ENCODE measurements at places on chromosomes 1 and 21. TPM values are rescaled to one million over a fixed set of nuclear protein-coding genes. Genes with fewer than 3 reads are reported as not detected.

GRCh38 chr1:194280463-194280862 lies 1094.0 kb upstream of the B3GALT2 start:
- DNase-seq = no peak

PODN gene
- 12.1 TPM for polyA plus RNA-seq

PADI4 gene
- polyA plus RNA-seq = 1.1 TPM

SLC41A1 gene
- polyA plus RNA-seq = 36.4 TPM

DNA sequence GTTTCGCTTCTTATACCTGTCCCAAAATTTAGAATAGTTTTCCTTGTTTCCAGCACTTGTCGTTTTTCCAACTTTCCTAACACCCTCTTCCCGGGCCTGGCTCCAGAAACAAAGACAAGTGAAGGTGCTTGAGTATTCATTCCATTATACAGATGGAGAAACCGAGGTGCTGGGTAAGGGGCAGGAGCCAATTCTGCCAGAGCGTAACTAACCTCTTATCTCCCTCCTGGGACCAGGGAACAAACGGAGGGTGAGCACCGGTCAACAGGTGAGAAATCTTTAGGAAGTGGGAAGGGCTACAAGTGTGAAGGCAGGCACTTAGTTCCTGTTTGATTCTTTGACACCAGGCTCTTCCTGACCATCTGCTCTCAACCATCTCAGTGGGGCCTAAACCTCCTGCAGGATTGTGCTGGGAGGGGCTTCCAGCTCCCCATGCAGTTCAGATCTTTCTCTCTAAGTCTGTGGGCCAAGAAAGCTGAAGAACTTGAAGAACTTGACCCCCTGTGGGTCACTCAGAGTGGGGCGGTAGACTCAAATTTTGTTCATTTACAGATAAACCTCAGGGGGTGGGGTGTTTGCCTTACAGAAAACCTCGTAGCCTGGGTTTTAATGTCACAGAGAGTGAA lies 8.7 kb downstream of the PLXNA2 start:
- DNase-seq = no peak

DNA sequence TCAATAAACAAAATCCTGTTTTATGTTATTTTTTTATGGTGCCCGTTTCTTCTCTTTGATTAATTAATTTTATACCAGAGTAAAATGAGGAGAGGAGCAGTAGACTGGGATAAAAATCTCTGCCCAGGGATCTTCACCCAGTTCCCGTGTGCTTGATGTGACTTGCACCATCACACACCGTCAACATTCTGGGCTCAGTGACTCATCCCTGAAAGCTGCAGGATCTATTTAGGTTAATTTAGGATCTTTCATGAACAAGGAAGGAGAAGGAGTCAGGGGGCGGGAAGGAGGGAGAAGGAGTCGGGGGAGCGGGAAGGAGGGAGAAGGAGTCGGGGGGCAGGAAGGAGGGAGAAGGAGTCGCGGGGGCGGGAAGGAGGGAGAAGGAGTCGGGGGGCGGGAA lies 182.4 kb downstream of the SMYD3 start:
- DNase-seq = no peak

- no peak for DNase-seq
Observed at GRCh38 chr1:184635980-184636431, 118.7 kb downstream of the EDEM3 start.

DNA sequence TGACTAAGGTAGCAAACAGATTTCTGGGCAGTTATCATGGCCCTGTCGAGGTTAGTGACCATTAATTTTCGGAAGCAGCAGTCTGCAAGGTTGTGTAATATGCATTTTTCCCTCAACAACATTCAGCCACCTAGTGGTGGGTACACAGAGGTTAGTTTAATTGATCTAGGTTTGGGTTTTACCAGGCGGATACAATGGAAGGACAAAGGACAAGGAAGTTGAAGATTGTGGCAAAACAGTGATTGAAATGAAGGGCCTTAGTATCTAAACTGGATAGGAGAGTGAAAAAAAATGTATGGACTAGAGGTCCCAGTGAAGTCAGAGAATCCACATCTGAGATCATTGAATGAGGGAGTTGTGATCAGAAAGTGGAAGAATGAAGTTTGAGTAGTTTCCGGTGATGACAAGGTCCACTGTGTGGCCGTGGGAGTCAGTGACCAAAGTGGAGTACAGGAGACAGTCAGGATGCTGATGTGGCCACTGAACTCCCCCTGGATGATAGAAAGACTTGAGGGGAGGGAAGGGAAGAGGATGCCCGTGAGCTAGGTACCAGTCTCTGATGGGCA lies 2.8 kb downstream of the ARMH1 start:
- DNase-seq = no peak

DNA sequence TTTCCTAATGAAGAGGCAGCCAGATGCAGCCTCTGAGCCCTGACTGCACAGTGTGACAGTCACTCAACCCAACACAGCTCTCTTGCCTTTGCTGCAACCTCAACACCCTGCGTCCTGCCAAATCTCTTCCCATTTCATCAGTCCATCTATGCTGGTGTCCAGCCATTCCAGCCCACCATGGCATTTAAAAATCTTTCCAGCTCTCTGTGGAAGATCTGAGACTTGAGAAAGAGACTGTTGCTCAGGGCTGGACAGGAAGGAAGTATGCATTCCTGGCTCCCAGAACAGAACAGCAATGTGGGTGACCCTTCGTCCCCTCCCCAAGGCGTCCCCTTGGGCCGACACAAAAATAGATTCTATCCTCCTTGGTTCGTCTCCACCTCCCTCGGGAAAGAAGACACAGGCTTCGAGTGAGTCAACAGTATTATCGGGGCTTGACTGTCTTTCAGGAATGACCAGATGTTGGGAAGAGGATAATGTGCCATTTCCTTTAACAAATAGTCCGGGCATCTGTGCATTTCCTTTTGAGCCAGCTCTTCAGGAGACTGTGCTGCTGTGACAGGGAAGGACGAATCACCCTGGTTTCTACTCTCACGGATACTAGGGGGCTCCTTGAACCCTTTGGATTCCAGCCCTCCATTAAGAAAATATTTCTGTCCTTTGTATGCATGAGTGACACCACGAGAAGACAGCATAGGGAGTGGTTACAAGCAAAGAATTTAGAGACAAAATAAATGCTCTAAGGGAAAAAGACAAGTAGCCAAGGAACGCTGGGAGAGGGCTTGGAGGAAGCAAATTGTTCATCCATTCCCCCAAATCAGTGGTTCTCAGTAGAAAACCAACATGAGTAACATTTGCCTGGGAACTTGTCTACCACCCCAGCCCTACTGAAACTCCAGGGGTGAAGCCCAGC lies 111.4 kb upstream of the CDC42BPA start:
- no peak for DNase-seq

GRCh38 chr1:38784452-38785284 lies 74.9 kb downstream of the RRAGC start:
- no peak for DNase-seq

GRCh38 chr1:156295391-156295947 lies at the start of gene GLMP:
Gene GLMP, minus strand, starts transcription at chr1:156295679. Its CDS starts 34 bp downstream, at chr1:156295645.
- peak; percentile 74 for DNase-seq

DNA sequence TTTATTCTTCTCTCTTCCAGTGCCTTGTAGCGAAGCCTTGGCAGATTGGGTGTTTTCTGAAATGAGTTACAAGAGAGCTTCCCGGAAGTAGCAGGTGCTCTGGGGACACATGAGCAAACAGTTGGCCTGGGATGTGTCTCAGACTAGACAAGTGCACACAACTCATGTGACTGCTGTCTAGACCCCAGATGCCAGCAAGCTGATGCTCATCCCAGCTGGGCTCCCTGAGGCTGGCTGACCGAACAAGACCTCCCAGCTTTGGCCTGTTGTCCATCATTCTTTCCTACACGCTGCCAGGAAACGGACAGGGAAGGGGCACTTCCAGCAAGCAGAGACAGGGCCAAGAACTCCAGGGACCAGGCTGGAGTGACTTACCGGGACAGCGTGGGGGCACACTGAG lies 18.7 kb upstream of the CSF1 start:
- no peak for DNase-seq

PCSK9 gene
- 0.66 TPM for polyA plus RNA-seq

RGS16 gene
- polyA plus RNA-seq = 6.1 TPM

ILDR2 gene
- 0.48 TPM for polyA plus RNA-seq

DNA sequence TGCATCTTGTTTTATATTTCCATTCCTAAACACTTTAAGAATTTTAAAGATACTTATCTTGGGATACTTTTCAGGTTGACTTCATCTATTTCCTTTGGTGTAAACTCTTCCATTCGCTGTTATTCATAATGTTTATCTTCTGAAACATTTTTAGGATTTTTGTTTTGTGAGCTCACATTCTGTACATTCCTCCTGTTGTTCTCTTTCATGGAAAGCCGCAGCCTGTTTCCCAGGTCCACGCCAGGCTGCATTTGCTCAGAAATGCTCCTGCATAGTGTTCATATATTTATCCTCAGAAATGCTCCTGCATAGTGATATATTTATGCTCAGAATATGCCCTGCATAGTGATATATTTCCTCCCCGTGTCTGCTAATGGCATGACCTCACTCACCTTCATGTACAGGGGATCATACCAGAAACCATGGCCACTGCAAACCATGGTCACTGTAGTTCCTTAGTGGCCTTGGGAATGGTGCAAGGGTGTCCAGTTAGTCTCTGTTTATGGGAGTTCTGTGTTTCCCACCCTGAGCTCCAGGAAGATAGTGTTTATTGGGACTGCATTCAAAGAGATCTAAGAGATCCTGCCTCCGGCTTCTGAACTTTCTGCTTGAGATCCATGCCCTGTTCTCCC lies 153.9 kb upstream of the GREM2 start:
- no peak for DNase-seq

C1orf210 gene
- polyA plus RNA-seq = 10.9 TPM

- no peak for DNase-seq
Observed at GRCh38 chr1:5342172-5342571, 650.1 kb downstream of the NPHP4 start.

GRCh38 chr1:239547987-239548386 lies 161.6 kb downstream of the CHRM3 start:
- no peak for DNase-seq

DNA sequence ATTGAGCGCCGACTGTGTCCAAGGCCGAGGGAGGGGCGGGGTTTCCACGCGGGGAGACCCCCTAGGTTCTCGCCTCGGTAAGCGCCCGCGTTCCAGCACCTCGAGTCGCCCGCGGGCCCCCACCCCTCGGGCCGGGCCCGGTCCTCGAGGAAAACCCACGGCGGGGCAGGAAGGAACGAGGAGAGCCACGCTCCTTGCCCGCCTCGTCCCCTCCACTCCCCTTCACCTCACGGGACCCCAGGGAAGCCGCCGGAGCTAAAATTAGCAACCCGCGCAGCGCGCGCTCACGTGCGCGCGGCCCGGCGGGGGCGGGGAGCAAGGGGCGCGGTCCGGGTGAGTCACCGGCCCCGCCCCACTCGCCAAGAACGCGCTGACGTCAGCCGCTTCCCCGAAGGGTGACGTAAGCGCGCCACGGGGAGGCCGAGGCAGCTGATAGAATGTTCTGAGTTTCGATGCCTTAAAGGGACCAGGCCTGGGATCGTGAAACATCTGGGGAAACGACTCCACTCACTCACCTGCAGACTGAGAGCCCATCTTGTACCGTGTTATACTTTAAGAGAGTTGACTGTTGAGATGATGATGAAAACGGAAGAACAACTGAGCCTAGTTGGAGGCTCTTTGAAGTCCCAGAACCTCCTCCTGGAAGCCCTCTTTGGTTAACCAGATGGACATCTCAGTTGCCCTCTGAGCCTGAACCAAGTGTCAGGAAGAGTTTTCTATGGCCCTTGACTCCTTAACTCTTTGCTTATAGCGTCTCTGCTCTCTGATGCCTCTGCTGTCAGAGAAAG lies 49.7 kb upstream of the ATF3 start:
- peak; percentile 96 for DNase-seq

MAP3K6 gene
- polyA plus RNA-seq = 11.0 TPM

SIPA1L2 gene
- polyA plus RNA-seq = 27.0 TPM

DNA sequence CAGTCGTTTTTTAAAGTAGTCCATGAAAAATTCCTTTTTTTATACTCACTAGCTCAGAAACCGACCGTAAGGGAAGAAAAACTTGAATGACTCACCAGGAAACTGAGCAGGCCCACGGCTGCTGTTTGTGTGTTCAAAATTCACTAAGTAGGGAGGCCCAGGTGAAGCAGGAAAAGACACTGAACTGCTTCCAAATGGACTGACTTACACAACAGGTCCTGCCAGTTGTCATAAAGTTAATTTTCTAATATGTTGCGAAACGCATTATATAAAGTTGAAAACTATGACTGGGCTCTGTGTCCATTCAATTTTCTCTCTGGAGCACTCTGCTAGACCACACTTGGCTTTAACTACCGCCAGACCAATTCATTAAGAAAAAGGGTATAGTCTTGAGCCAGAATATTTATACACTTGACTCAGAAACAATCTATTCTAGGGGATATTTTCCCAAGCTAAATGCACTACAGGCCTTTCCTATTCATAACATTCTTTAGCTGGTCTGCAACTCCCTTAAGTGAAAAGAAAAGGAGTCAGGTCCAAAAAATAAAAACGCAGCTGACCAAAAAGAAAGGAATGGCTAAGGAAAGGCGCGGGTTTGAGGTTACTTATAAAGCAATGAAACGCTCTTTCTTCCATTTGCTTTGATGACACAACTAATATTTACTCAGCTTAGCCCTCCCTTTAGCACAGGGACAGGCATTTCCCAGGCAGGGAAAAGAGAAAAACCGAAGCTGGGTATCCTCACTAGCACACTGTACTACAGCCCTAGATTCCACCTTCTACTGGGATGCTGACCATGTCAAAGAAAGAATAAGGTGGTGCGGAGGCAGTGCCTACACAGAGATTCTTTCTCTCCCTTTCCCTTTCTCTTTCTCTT lies 306.3 kb upstream of the ESRRG start:
- peak; percentile 42 for DNase-seq

DNA sequence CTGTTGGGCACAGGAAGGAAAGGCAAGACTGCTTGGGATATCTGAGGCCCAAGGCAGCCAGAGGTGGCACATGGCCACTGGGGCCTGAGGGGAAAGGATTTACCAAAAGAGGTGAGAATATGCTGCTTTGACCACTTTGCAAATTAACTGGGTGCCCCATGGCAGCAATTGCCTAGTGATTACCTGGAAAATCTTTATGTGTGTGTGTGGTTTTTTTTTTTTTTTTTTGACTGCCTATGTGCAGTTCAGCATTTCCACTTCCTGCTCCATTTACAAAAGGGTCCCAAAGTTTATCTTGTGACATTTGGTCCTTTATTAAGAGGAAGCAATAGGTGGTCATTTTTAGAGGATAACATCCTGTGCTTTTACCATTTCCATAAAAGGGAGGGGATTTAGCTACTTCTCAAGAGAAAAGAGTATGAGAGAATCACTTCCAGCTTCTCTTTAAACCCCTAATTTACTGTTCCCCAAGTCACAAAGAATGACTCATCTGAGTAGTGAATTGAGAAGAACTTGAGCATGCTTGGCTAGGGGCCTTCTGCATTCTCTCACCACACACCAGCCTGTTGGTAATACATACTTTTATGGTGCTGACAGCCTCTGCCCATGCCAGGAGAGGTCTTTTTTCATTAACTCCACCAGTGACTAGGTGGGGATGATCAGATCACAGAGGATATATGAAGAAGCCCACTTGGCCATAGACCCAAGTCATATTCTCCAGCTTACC lies 52.1 kb downstream of the SYDE2 start:
- DNase-seq = no peak

Measured in right lung (tissue), 10 donors.